Naive thymus-derived CD4-positive, alpha-beta T cell (primary cell): ENCODE measurements at places on chromosomes 7 and 10.

DNA sequence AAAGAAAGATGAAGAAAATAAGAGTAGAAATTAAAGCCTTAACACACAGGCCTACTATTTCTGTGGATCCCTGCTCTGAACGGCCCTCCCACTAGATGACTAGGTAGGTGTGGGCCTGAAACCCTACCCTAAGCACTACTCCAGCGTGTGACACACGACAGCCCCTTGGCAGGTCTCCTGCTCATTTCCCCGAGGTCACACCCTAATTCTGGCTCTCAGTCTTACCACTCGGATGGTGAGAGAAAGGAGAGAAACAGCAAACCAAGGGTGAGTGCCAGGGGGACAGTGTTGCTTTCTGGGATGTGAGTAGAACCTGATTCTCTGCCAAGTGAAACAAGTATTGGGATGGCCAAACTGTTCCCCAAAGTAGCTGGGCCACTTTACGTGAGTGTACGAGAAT is 12.1 kb downstream of the GALNTL5 start:
- no peak for DNase-seq

DNA sequence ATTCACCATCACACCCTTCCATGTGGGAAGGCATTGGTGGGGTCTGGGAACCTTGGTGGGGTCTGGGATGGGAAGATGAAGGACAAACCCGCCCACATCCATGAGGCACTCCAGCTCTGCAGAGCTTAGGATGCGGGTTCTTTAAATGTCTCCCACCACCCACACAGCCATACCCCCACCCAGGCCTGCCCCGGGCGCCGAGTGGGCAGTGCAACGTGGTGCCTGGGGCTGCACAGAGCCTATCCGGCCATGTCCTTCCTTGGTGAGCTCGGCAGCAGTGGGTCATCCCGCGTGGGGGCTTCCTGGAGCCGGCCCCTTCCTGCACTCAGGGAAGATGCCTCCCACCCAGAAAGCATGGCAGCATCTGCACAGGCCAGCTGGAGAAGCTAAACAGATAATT is 163.5 kb upstream of the TCERG1L start:
- no peak for DNase-seq

DNA sequence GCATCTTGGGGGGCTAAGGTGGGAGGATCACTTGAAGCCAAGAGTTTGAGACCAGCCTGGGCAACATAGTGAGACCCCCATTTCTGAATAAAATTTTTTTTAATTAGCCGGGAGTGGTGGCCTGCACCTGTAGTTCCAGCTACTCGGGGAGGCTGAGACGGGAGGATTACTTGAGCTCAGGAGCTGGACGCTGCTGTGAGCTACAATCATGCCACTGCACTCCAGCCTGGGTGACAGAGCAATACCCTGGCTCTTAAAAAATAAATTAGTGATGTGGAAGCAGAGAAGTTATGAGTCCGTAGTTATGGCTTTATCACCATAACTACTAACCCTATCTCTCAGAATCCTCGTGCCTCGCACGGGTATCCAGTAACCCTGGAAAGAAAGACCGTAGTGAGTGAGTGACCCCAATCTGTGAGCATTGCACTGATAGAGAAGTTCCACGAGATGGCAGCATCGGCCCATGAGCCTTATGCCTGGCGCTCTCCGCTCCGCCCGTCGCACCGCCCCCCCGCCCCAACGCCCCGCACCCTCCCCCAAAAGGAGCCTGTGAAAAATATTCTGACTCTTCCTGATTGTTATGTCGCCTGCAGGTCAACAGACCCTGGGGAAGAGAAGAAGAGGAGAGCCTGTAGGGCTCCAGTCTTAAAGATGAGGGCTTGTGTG is 4.9 kb upstream of the SLC29A3 start:
- DNase-seq, result peak; percentile 45

DNA sequence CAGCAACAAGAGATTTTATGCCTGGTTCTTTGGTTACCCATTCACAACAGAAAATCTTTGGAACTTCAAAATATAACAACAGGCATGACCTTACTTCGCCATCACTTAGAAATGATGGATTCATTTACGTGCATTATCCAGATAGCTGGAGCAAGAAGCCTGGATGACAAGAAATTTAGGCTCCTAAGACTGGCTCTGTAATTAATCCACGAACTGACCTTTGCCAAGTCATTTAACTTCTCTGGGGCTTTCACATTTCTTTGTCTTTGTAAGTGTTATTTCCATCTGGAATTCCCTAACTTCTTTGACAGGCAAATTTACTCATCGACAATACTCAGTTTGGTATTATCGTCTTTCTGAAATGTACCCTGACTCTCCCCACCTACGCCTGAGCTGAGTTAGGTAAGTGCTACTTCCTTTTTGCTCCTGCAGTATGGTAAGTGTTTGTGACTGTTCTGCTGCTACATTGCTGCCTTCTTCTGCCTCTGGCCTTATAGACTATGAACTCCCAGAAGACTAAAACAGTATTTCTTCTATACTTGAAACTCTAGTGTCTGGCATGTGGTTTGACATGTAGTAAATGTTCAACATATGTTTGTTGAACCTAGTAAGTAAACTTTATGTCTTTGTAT is 5.5 kb upstream of the MDFIC start:
- DNase-seq, result no peak

DNA sequence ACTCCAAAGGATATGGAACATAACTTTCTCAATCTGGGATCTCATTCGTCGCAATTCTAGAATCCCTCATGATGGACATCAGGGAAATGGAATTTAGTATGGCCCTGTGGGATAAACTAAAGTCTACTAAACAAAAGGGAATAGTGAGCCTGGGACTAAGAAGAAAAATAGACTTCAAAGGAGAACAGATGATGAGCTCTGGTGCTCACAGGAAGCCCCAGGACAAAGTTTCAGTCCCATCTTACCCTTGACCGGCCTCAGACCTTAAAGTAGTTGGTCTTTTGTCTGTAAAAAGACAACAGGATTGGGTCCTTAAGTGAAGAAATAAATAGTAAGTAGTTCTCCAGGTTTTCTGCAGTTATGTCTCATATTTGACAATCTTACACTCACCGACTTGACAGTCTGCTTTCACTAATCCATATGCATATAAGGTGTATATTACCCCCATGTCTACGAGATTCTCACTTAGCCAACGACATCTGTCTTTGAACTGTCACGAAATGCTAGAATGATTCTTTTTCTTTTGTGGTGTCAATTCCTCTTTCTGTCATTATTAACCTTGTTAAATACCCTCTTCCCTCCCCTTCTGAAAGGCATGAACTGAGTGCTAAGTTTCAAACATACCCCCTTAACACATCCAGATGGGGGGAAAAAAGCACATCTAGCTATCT is 10.9 kb upstream of the IKZF1 start:
- DNase-seq, result no peak

- DNase-seq, result no peak
Observed at GRCh38 chr7:151607464-151607867, 87.8 kb upstream of the RHEB start.

DNA sequence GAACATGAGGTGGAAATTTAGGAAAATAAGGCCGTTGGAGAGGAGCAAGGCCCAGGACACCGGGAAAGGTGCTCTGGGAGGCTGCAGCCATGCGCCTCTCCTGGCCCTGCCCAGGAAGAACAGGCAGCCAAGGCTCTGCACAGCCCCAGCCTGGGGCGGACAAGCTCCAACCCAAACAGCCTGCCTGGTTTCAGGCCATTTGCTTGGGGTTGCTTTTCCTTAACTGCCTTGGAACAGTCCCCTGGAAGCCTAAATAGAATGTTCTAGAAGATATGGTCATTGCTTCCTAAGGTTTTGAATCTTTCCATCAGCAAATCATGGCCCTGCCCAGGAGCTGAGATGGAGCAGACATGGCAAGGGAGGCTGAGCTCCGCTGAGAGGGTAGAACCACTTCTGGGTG is 11.0 kb downstream of the VSTM4 start:
- no peak for DNase-seq

- DNase-seq, result no peak
Observed at GRCh38 chr7:537911-538634, 18.4 kb upstream of the PDGFA start.

GRCh38 chr7:87599336-87599735 is 1.3 kb downstream of the ABCB1 start:
- peak; percentile 27 for DNase-seq

DNA sequence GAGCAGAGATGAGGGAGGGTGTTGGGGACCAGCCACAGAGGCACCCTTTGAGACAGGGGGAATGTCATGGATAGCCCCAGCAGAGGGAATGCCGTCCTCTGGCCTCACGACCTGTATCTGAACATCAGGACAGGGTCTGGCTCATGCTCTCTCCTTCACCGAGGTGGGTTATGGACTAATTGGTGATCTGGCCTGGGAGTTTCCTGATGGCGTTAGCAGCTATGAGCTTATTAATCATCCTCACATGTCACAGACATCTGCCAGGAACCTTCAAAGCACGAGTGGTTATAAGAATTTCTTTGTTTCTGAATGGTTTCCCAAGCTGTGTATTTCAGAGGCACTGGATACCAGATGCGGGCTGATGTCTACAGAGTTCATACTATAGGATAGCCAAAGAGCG is 6.9 kb downstream of the CPA4 start:
- no peak for DNase-seq

DNA sequence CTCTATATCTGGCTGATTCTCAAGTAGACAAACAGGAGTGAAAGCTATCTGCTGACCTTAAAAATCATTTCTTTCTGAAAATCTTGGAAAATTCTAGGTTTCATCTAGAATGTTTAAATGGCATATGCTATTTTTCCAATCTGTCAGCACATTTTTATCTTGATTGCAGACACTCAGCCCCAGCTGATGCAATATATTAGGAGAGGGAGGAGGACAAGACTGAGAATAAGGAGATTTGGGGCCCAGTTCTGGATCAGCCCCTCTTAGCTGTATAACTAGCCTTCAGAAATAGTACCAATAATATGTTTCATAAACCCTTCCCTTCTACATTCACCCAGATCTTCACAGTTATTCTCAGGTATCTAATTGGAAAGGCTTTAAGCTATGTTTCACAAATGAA is 131.2 kb downstream of the HDAC9 start:
- no peak for DNase-seq

GRCh38 chr10:76218035-76218434 is 786.6 kb downstream of the LRMDA start:
- no peak for DNase-seq

DNA sequence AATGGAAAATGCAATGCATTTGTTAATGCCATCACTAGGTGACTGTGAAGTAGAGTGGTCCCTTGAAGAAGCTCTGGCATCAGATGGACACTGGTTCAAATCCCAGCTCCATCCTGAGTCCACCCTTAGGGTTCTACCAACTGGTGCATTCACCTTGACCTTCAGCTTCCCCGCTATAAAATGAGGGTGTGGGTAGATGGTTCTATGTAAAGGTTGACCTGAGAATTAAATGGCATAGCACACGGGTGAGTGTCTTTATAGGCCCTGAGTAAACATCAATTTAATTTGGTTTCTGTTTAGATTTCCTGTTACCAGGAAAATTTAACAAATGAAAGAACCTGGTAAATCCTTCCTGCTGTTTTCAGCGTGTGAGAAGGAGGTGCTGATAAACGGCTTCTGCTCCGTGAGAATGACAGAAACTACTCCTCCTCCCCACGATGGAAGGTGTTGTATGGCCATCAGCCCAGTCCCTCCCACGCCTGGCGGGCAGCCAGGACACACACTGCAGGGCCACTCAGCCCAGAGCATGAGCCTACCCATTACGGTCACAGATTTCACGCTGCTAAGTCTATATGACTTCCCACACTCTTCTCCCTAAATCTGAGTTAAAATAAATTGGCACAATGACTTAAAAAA is 210.1 kb downstream of the TNS3 start:
- no peak for DNase-seq

DNA sequence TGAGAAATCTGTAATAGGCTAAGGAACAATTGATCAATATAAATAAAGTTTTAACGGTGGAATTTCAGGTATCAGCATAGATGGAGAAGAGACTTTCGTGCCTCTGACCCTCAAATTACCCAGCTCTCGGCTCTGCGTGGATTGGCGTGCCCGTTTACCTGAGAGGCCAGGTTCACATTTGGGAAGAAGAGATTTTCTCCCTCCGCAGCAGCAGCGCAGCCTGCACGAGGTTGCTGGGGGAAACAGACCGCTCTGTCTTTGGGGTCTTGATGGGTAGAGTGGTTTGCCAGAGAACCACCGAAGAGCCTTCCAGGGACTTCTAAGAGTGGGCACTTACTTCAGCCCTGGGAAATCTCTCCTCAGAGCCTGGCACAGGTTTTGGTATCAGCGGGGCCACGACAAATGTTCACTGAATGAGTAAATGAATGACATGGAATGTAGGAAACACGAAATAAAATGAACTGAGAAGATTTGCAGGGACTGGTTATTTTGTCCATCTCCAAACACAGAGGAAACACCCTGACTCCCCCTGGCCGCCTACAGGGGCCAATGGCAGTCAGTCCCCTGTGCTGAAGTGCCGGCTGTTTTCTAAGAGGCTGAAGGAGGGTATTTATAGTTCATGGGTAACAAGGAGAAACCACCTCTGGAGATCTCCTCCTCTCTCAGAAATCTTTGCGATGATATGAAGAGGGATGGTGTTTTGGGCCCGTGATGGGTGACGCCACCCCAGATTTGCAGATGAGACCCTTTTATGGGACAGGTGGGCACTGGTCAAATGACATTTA is 338.5 kb downstream of the ADARB2 start:
- no peak for DNase-seq

GRCh38 chr7:71106226-71106625 is 25.7 kb upstream of the GALNT17 start:
- no peak for DNase-seq

- DNase-seq, result no peak
Observed at GRCh38 chr7:155984609-155985405, 172.5 kb upstream of the SHH start.

GRCh38 chr7:95686109-95686508 is 86.2 kb upstream of the DYNC1I1 start:
- DNase-seq, result no peak

DNA sequence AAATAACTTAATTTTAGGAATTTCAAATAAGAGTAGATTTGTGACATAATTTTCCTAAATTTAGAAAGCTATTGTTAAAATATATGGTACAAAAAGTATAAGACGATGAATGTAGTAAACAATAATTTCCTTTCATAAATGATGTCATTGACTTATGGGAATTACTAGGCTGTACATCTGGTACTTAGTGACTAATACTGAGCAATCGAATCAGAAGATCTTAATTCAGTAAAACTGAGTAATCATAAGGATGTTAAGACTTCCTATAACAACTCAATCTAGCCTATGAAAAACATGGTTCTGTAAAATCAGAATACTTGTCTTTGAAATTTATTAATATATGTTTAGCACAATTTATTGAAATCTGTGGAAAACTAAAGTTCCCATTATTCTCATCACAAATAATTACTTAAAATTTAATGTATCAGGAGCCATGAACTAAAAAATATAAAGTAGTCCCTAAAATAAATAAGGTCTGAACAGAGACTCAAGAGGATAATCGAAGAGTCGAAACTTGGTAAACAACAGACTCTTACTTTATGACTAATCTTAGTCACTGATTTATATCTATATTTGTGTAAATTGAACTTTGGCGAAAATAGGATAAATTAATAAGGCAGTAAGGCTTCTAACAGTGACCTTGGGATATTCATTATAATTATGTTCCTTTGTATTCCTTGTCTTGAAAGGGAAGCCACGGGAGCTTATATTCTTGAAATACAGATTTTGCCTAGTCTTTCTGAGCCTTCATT is 142.1 kb downstream of the HGF start:
- DNase-seq, result no peak
